ENCODE measurements at places on chromosomes 11 and 22.
A peak's percentile ranks its signal among the peaks of the same experiment; 100 is the strongest.

GRCh38 chr11:117931971-117932370, 2.8 kb upstream of the TMPRSS13 start:
- no peak for DNase-seq

GRCh38 chr11:31767685-31768084, 43.4 kb downstream of the PAX6 start:
- DNase-seq = no peak

- DNase-seq = no peak
Observed at GRCh38 chr11:134864233-134864967, 452.4 kb upstream of the B3GAT1 start.

DNA sequence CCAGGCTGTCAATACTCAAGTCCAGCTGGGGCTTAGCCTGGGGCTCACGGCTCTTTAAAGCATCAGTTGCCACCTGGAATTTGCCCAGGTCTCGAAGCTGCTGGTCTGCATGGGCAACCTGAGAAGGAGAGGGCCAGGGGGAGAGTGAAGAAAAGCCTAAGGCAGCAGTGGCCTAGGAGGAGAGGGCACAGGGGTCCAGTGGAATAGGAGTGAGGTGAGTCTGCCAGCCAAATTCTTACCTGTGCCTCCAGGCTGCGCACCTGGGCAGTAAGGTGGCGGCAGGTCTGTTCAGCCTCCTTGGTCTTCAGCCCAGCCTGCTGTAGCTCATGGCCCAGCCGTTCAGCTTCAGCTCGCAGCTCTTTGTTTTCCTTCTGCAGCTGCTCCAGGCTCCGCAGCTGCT, 10.0 kb downstream of the IL18BP start:
- no peak for DNase-seq

DNA sequence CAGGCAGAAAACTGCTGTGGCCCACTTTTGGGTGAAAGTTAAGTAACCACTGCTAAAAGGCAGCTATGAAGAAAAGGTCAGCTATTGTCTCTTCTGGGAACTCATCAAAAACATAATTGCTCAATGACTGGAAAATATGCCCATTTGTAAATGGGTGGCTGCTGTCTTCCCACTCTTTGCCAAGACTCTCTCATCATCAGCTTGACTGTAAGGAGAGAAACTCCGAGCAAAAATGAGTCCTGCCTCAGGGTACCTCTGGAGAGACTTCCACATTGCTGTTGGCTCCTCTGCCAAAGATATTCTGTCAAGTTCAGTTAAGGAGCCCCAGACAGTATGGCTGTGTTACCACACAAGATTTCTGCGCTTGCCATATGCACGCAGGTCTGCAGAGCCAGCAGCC, 138.7 kb downstream of the BBOX1 start:
- DNase-seq = no peak

- no peak for DNase-seq
Observed at GRCh38 chr11:76152086-76152681, 54.1 kb downstream of the WNT11 start.

- no peak for DNase-seq
Observed at GRCh38 chr22:41613456-41613855, 7.4 kb downstream of the DESI1 start.

GRCh38 chr22:23845265-23846080, 6.7 kb upstream of the DERL3 start:
- no peak for DNase-seq

DNA sequence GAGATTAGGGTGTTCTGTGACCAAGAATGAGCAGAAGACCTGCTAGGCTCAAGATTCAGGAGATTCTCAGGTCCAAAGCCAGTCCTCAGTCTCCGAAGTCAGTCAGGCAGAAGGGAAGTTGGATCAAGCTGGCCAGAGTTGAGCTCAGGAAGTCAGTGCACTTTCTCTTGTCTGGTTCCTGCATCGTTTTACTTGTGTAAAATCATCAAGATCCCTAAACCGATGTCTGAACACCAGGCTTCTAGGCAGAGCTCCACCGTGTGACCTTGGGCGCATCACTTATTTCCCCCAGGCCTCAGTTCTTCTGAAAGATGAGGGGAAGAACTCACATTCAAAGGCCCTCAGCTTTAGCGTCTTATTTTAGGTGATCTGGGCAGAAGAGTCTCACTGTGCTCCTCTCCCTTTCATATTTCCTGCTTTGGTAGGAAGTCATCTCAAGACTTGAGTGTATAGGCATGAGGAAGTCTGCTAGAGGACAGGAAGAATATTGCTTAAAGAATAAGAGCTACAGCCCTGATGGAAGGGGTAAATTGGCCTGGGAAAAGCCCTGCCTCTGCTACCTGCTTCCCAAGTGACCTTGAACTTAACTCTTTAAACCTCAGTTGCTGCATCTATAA, 20.2 kb downstream of the NF2 start:
- no peak for DNase-seq

GRCh38 chr11:67640758-67641337, 1.3 kb upstream of the TBX10 start:
- DNase-seq = no peak

DNA sequence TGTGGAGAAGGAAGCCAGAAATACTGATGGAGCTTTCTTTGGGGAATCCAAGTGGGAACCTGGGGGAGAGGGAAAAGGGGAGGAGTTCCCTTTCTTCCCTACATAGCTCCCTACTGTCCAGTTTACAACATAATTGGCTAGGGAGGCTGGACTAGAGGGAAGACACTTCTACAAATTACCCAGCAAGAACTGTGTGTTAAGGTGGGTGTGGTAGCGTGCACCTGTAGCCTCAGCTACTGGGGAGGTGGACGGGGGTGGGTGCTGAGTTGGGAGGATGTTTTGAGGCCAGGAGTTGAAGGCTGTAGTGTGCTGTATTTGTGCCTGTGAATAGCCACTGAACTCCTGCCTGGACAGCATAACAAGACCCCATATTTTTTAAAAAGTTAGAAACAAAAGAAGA, 74.0 kb downstream of the NAV2 start:
- no peak for DNase-seq

DNA sequence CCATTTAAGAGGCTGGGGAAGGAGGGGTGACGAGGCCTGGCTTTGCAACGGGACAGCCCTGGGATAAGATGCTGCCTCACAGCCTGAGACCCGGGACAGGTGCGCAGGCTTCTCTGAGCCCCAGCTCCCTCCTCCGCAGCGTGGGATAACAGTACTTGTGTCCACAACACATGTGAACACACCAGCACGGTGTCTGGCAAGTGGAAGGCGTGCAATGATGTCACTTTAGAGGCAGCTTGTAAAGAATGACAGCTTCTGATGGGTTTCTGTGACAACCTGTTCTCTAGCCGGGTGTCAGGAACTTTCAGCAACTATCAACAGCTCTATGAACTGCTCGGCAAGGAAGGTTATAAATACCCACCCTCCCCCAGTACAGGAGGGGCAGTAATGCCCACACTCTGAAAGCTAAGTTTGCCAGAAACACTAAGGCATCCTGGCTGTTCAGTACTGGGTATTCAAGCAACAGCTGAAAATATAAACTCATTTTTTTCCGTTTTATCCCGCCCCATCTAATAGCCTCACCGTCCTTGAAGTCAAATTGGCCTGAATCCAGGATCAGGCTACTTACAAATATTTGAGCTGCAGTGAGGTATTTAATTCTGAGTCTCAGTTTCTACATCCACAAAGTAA, 59.7 kb downstream of the MYH9 start:
- peak; percentile 19 for DNase-seq

GRCh38 chr22:41863472-41863871, 30.6 kb downstream of the SREBF2 start:
- DNase-seq = no peak

GRCh38 chr11:19642185-19643158, 70.2 kb upstream of the NAV2 start:
- DNase-seq = no peak

DNA sequence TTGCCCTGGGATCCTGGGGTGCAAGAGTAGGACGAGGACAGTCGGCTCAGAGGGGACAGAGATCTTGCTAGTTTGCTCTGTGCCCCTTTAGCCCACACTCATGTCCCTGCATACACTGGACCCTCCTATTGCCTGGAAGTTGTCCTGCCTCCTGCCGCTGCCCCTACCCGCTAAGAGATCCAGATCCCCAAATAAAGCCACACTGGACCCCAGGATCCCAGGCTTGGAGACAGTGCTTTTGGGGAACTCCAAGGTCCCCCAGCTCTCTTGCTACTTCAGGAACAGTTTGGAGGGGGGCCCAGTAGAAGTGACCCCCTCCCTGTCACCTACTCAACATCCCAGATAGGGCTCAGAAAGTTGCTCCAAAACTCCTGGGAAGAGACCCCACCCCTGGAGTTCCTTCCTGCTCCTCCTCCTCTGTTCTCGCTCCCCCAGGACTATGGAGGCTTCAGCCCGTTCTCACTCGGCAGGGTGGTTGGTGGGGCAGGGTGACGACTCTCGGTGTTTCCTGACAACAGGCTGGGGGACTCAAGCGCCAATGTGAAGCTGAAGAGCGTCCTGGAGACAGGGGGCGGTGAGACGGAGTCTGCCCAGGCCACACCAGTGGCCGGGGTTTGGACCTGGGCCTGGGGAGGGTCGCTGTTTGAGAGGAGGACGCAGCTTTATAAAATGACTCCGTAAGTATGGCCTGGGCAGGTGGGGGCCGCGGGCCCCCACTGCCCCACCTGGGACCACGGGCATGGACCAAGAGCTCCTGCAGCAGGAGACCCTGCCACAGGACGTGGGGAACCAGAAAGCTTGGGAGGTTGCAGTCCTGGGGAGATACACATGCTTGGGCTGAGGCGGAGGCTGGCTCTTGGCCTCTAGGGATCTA, 19.2 kb upstream of the TUB start:
- DNase-seq = no peak

- no peak for DNase-seq
Observed at GRCh38 chr11:123901867-123902266, at the start of gene OR8D4. Gene OR8D4 (plus strand): TSS chr11:123902167. CDS start chr11:123906432, 4,265 bp downstream.

DNA sequence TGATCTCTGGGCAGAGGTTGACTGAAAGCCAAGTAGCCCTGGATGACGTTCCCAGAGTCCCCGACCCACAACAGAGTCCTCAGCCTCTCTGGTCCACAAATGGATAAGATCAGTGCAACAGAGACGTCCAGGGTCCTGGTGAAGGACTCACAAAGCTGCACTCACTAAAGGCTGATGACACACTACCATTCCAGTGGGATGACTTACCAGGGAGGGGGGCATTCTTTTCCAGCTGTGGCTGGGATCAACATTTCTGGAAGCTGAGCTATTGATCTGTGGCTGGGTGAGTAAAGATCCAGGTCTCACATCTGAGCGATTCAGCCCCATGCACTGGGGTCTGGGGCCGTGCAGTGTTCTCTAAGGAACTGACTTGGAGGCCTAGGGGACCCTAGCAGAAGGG, 296.2 kb downstream of the NTM start:
- no peak for DNase-seq

- DNase-seq = no peak
Observed at GRCh38 chr11:95660038-95660437, 129.5 kb downstream of the FAM76B start.

DNA sequence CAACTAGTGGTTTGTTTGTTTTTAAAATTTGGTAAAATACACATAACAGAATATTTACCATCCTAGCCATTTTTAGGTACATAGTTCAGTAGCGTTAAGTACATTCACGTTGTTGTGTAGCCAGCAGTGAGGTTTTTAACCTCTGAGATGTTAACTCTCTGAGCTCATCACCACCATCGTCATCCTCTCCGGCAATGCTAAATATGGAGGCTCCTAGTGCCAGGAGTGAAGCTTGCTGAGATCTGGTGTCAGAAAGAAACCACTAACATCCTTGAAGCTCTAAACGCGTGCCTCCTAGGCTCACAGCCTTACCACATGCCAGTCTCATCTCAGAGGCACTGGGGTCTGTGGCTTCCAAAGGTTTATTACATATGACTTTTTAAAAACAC, 330.2 kb upstream of the B3GAT1 start:
- no peak for DNase-seq

DNA sequence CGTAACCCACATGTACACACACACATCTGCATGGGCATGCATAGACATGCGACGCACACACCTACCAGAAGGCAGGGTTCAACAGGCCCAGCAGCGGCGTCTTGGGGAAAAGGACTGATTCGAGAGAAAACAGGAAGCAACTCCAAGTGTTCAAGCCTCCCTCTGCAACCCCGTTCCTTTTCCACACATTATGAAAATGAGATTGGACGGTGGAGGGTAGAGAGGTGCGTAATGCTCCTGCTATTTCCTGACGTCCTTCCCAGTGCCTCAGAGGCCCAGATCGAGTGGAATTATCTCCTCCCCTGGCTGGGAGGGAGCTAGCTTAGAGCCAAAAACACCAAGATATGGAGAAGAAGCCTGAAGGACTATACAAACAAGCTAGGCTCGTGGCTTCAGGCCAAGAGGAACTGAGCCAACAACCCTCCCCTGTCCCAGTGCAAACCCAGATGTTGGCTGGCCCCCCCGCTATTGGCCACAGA, 289.2 kb downstream of the MN1 start:
- peak; percentile 31 for DNase-seq

- peak; percentile 32 for DNase-seq
Observed at GRCh38 chr11:121582296-121582695, 129.5 kb upstream of the SORL1-AS1 start.

DNA sequence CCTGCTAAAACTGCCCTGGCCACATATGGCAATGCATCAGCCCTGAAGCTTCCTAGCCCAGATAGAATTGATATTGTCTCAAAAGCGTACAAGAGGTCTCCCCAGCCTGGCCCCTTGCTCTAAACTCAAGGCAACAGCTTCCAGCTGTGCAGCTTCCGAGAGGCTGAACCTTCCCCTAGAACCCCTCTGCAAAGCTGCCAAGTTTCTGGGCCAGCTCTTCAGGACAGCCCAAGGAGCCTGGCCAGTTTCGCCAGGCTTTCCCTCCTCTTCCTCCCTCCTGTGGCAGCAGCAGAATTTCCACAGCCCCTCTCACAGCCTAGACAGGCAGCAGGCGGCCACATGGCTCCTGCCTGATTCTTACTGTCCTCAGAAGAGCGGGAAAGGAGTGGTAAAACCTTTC, 34.5 kb downstream of the NUMA1 start:
- DNase-seq = no peak

GRCh38 chr11:46429717-46430116, 38.1 kb upstream of the CHRM4 start:
- DNase-seq = no peak

DNA sequence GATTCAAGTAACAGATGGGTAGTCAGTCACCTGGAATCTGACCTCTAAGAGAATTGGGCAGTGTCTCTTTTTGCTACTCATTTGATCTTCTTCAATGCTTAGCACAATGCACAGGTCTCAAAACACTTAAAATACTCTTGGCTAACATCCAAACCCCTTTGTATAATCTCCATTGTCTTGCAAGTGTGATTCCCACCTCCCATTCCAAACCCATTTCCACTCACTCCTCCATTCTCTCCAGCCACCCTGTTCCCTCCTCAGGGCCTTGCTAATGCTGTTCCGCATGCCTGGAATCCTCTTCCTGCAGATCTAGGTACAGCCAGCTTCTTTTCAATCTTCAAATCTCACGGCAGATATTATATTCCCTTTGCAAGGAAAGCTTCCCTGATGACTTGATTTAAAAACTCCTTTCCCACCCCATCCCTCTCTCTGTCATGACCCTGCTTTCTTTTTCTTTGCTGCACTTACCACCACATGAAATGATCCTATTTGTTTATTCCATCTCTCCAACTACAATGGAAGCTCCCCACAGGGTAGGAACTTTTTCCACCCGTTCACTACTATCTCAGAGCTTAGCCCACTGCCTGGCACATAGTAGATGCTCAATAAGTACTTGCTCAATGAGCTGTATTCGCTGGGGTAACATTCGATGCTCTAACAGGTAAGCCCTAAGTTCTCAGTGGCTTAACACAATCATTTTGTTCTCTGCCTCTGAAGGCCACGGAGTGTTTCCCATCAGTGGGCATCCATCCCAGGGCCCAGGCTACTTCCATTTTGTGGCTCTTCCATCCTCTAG, 121.7 kb downstream of the MN1 start:
- no peak for DNase-seq

GRCh38 chr11:110878513-110878912, 166.3 kb upstream of the ARHGAP20 start:
- DNase-seq = no peak
